ENCODE measurements at places on chromosomes 16 and 17. TPM values are rescaled to one million over a fixed set of nuclear protein-coding genes. Genes with fewer than 3 reads are reported as not detected.
A peak's percentile ranks its signal among the peaks of the same experiment; 100 is the strongest.

DNA sequence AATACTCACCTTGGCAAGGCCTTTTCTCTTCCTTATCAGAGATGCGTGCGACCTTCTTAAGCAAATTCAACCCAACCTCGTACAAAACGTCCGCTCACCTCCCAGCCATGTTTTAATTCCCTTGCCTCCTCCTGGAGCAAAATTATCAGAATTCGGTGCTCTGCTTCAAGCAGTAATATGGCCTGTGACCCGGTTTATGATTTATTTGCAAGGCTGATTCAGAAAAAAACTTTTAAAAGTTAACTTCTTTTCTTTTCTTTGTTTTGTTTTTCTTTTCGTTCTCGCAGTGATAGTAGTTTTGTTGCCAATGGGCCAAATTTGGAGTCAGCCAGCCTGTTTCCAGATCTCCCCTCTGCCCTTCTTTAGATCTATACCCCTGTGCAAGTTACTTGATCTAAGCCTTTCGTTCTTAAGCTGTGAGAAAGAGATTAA, at the start of gene PHLPP2:
Gene PHLPP2, minus strand, starts transcription at position 382 of the 432 bp plus-strand sequence. CDS start 9,906 bp downstream, outside the sequence.
- DNase-seq, result no peak

GRCh38 chr16:72805486-72805885, 242.4 kb downstream of the ZFHX3 start:
- no peak for DNase-seq

DNA sequence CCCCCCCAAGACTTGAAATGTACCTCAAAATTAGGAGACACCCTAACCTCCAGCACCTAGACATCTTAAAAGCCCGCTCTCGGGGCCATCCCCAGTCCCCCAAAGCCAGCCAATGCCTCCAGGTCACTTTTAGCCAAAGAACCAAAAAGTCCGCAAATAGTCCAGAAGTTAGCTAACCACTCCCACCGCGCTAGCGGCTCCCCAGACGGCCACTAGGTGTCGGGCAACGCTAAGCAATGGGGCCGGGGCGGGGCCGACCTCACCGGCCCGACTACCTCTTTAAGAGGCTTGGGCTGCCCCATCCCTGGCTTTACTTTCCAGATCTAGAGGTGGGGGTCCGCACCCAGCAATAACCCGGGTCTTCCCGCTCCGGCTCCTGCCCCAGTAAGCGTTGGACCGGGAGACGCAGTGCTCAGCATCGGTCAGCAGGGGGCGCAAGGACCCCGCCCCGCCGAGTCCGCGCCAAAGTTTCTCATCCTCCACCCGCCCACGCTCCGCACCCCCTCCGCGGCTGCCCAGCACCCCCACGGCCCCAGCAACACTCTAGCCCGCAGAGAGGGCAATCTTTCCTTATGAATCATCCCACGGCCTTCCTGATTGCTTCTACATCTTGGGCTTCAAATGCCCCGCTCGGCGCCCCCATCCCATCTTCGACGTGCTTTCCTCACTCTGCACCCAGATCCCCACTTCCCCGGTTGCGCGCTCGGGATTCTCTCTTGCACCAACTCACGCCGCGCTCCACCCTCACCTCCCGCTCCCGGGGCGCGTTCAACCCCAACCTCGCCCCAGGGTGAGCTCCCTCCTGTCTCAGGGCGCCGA, 765 bp downstream of the COL1A1 start:
- peak; percentile 95 for DNase-seq

DNA sequence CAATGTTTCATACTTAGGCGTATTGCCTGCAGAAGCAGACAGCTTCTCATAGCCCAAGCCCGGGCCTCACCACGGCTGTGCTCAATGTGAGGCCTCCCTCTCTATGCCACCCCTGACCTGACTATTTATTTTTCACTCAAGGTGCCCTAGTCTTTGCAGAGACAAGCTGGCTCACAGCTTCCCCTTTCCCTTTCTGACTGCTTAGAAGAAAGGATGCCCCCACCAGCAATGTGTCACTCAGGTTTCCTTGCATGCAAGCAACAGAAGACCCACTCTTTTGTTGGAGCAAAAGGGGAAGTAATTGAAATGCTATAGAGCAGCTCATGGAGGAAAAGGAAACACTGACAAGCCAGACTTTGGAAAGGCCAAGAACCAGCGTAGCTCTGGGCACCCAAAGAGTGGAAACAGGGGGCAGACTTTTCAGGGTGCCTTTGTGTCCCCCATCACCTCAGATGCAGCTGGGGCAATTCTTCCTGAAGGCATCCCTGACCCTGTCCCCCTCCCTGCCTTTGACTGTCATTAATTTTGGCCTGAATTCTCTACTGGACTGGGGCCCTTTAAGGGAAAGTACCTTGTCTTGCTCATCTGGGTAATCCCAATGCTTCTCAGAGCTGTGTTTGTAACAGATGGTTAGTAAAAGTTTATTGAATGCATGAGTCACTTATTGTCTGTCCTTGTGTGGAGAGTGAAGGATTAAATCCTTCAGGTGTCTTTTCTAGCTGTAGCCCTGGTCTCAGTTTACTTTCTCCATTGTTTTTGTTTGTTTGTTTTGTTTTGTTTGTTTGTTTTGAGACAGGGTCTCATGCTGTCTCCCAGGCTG, 17.8 kb downstream of the RGS9 start:
- DNase-seq, result no peak

GRCh38 chr17:32287804-32288511, 22.3 kb downstream of the RHBDL3 start:
- DNase-seq, result no peak

GRCh38 chr17:63537001-63537400, 13.3 kb upstream of the DCAF7 start:
- no peak for DNase-seq

- peak; percentile 68 for DNase-seq
These were observed 82.9 kb upstream of the RCVRN start for GRCh38 chr17:9987779-9988585.

GRCh38 chr17:57671667-57672632, 73.1 kb downstream of the CCDC182 start:
- peak; percentile 95 for DNase-seq

GRCh38 chr17:13995856-13996271, 73.4 kb upstream of the COX10 start:
- no peak for DNase-seq

DNA sequence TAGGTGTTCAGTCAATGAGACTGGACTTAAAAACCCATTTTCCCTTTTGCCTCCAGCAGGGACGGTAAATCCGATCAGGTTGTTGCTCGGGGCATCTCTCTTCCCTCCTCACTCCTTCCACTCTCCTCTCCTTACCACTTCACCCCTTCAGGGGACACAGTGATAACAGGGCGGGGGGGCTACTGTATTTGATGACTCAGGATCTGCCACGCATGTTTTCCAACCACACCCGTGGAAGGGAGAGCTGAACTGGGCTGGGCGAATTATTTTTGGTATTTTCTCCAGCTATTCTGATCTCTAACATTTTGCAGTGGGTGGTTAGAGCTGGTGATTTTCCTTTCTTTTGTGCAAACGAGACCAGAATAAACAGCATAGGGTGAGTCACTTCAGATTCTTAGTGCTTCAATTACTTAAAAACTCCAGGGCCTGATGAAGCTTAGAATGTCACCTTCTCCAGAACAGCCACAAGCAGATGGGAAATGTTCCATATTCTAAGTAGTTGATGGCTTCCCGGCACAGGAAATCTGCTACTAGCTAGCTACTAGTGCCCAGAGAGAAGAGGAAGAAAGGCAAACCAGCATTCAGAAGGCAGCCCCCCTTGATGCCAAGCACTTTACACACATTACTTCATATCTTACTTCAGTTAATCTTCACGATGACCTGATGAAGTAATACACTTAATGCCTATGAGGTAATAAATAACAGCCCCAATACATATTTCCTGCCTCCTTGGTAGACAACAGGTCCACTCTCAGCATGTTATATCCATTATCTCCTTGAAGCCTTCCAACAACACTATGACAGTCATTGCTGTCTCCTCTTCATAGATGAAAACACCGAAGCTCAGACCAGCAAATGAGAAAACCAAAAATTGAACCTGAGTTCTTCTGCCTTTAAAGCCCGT, 74.1 kb downstream of the ASIC2 start:
- no peak for DNase-seq

- no peak for DNase-seq
These were observed 56.7 kb upstream of the MED9 start for GRCh38 chr17:17420082-17420481.

- DNase-seq, result no peak
These were observed 16.7 kb downstream of the SLC6A2 start for GRCh38 chr16:55672471-55672870.

DNA sequence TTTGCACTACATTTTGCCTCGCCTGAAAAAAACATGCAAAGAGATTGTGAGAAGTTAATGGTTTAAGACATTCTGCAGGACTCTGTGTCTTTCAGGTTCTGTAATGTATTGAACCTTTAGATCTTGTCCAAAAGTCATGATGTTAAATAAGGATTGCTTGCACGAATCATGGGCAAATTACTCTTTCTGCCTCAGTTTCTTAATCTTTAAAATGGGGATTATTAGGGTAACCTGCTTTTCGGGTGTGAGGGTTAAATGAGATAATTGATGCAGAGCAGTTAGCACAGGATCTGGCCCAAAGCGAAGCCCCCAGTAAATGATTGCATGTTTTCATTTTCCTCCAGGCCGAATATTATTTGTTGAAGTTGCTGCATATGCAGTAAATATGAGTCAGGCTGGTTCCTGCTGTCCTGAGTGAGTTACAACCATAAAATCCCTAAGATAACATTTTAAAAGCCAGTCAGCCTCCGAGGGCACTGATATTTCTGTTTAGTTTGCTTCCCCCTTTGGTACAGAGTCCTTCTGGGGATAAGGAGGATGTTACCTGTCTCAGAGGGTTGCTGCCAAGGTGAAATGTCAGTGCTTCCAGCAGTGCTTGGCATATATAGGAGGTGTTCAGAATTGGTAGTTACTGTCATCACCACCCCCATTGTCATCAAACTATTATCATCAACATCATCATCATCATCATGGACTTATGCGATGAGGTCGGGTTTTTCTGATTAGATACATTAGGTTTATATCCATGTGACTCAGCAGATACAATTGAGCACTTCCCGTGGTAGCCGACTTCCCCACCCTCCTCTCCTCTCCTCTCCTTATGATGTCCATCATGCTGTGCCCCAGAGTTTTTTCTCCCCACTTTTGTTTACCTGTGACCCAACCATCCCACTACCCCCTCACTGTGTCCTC, 20.6 kb upstream of the ARHGAP17 start:
- DNase-seq, result no peak

DNA sequence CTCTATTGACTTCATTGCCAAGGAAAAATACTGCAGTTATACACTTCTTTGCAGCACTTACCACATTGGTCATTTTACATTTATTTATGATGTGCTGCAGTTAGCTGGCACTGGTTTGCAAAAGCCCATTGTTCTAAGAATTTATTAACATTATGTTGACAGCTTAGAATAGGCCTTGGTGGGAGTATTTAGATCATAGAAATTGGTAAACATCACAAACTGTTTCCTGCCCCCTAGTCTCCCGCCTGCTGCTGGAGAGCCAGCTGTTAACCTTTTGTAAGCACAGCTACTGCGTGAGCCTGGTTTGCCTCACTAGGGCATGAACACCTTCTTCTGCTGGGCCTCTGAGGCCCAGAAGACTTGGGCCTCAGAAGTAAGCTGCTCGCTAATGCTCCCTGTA, 651.4 kb upstream of the GOT2 start:
- DNase-seq, result no peak

DNA sequence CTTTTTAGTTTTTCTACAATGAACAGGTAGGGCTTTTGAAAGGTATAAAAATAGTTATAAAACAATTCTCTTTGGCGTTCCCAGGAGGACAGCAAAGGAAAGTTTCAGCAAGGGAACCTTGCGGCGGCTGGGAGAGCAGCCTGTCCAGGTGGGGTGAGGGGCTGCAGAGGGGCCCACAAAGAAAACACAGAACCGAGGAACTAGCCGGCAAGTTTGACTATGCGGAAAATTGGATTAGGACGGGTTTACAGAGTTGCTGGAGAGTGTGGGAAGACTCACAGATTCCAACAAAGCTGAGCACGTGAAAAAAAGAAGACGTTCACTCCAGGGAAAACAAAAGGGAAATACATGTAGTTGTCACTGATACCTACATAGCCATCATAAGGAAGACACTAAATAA, 40.2 kb upstream of the METTL16 start:
- no peak for DNase-seq

DNA sequence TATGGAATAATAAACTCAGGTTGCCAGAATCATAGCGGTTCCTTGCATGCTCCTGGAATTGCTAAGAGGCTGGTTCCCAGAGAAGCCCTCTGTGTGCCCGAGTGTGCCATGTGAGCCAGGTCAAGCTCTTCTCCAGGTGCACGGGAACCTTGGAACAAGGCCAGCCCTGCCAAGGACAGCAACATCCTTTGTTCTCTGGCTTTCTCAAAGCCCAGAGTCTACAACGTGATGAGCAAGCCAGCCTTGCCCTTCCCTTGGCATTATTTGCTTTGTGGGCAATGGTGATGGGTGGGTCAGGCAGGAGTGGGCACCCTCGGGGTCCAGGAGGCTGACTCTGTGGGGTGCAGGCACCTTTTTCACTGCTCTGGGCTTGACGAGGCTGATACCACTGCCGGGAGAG, 14.2 kb upstream of the SEC14L1 start:
- no peak for DNase-seq

GRCh38 chr16:52254746-52255145, 292.2 kb downstream of the TOX3 start:
- DNase-seq, result no peak

- DNase-seq, result peak; percentile 28
These were observed 196.3 kb upstream of the CDH11 start for GRCh38 chr16:65318138-65318537.

DNA sequence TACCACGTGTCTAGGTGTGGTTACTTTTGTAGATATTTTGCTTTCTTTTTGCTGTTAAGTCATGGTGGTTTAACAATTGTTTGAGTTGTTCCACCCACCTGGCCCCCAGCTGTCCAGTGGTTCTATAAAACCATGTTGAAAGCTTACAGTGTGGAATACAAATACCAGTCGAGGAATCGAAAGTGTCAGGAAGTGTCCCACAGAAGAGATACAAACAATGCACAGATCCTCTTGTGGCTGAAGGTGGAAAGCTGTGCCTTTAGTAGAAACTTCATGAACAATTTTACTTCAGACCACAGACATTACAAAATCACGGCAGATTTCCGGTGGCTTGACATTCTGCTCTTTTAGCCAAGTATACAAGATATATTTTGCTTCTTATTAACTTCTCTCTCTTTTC, 782.4 kb upstream of the SOX9 start:
- DNase-seq, result no peak

- DNase-seq, result no peak
These were observed 2.8 kb downstream of the ADGRG1 start for GRCh38 chr16:57630931-57631845.

GRCh38 chr16:11620243-11621003, 33.7 kb upstream of the LITAF start:
- DNase-seq, result no peak

- no peak for DNase-seq
These were observed 21.0 kb downstream of the TSPOAP1 start for GRCh38 chr17:58307468-58308172.

Gene CCDC200
- not detected for polyA plus RNA-seq

Gene TMC5
- polyA plus RNA-seq, result 4.8 TPM

Gene KCNJ18
- not detected for polyA plus RNA-seq

Gene GCGR
- polyA plus RNA-seq, result 0.92 TPM

Gene KLHL11
- polyA plus RNA-seq, result 8.7 TPM

Gene GDPD1
- 7.8 TPM for polyA plus RNA-seq

Gene KIF2B
- 0.08 TPM for polyA plus RNA-seq

Gene TBC1D3
- not detected for polyA plus RNA-seq

Gene RAB40B
- polyA plus RNA-seq, result 2.8 TPM

Gene CCL7
- not detected for polyA plus RNA-seq
